ENCODE measurements at places on chromosomes 2 and 18.

- no peak for DNase-seq
Measured at GRCh38 chr2:184272056-184272455, 326.3 kb upstream of the ZNF804A start.

- no peak for DNase-seq
Measured at GRCh38 chr18:68275616-68276015, 439.3 kb downstream of the TMX3 start.

DNA sequence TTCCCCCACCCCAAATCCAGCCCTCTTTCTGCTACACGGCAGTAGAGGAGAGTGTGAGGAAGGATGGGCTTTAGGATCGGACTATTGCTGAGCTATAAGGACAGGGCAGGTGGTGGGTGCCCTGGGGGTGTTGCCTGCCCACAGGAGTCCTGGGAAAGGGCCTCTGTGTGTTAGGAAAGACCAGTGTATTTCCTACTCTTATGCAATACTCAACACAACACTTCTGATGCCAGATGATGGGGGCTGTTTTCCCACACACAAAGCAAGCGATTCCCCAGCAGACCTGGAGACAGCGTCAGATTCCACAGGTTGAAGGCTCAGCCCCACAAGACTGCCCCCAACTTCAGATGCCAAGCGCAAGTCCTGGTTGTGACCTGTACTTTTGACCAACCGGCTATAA, 91.0 kb upstream of the LCLAT1 start:
- DNase-seq = no peak

DNA sequence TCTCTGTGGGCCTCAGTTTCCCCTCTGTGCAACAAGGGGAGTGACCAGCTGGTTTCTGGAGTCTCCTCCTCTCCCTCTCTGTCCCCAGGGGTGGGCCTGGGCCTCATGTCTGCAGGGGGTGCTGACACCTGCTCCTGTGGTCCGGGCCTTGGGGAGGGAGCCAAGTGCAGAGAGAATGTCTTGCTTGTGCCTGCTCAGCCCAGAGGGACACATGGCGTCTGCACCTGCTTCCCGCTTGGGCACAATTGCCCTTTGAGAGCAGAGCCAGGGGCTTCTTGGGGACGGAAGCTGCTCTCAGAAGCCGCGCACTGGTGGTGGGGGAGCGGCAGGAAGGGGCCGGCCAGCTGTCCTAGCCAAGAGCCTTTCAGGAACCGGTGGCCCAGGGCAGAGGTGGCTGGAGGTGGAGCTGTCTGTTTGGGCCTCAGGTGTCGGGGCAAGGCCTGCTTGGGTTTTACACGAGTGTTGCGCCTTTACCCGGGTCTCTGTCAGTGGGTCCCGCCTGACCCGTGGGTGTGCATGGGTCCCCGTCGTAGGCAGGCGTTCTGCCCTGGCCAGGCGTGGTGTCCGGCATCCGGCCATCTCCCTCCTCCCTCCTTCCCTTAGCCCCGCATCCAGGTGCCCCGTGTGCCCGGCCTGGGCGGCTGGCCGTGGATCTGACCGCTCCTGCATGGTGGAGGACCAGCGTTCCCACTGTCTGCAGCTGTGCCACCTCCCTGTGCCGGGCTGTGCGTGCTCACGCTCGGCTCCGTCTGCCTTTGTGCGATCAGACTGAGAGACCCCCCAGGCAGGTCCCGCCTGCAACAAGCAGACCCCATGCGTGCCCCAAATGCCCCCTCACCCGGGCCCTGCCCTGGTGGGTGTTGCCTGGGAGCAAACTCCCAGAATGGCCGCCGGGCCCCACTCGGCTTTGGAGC, 4.0 kb downstream of the NEU4 start:
- DNase-seq = no peak

DNA sequence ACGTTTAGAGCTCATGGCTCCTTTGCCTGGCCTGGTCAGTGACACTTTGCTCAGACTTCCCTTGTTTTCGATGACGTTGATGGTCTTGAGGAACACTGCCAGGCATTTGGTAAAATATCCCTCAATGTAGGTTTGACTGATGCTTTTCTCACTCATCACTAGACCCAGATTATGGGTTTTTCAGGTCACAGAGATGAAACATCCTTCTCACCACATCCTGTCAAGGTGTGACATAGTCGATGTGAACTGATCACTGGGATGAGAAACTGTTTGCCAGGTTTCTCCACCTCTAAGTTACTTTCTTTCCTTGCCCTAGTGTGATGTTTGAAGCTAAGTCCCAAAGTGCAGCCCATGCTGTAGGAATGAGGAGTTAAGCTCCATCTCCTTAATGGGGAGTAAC, 81.5 kb downstream of the AFF3 start:
- no peak for DNase-seq

GRCh38 chr18:55220523-55220922, 261.3 kb upstream of the CCDC68 start:
- no peak for DNase-seq

DNA sequence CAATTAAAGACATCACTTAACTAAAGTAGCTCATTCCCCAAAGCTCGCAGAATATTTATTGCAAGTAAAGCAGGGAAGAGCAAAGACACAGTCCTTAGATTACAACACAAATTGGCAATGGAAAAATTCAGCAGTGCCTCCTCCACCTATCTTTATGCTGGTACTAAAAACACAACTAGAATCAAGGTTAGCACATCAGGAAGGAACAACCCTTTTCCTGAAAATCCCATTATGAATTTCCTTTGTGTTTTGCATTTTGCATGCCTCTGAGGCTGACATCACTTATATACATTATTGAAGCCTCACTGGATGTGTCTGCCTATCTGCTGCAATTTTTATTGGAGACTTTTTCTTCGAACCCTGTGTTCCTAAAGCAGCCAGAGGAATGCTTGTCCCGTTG, 193.8 kb upstream of the STK17B start:
- DNase-seq = no peak

All from activated CD4-positive, alpha-beta T cell treated with anti-CD3 and anti-CD28 coated beads for 24 hours (primary cell).